ENCODE measurements at places on chromosomes 13 and 19.

DNA sequence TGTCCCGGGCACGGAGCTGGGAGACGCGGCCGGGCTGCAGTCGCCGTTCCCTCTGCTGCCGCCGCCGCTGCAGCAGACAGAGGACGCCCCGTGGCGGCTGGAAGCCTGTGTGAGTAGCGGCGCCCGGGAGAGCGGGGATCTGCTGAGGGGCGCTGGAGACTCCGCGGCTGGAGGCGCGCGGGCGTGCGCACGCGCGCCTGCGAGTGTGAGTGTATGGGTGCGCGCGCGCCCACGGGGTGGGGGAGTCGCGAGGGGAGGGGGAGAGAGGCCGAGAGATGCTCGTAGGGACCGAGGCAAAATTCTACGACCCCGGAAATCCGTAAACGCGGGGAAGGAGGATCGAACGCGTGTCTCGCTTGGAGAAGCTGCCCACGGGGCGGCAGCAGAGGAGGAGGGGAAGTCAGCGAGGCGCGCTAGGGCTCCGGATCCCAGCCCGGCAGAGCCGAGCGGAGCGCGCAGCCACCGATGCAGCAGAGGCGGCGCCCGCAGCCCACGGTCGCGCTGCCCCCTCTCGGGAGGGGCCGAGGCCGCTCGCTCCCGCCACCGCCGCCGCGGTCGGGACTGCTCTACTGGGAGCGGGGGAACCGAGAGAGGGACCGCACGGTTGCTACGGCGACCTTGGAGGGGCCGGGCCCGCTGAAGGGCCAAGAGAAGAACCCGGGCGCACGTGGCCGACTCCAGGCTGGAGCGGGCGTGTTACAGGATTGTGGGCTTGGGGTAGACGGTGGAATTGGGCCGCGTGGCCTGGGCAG is at the start of gene ENOX1:
Gene ENOX1 (minus strand): TSS at position 207 of the 752 bp plus-strand sequence.
- no peak for DNase-seq

- no peak for DNase-seq
Observed at GRCh38 chr13:28031220-28031895, 42.9 kb upstream of the URAD start.

DNA sequence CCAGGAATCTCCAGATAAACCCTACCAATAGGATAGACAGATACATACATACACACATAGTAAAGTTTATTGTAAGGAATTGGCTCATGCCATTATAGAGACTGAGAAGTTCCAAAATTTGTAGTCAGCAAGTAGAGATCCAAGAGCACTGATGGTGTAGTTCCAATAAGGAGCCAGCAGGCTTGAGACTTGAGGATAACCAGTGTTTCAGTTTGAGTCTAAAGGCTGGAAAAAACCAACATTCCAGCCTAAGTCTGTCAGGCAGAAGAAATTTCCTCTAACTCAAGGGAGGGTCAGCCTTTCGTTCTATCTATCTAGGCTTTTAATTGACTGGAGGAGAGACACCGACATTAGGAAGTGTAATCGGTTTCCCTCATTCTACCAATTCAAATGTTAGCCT is 110.2 kb upstream of the TSHZ3 start:
- no peak for DNase-seq

GRCh38 chr13:44354884-44355283 is 18.7 kb upstream of the SERP2 start:
- DNase-seq, result no peak

- no peak for DNase-seq
Observed at GRCh38 chr13:92137520-92137919, 739.1 kb downstream of the GPC5 start.

DNA sequence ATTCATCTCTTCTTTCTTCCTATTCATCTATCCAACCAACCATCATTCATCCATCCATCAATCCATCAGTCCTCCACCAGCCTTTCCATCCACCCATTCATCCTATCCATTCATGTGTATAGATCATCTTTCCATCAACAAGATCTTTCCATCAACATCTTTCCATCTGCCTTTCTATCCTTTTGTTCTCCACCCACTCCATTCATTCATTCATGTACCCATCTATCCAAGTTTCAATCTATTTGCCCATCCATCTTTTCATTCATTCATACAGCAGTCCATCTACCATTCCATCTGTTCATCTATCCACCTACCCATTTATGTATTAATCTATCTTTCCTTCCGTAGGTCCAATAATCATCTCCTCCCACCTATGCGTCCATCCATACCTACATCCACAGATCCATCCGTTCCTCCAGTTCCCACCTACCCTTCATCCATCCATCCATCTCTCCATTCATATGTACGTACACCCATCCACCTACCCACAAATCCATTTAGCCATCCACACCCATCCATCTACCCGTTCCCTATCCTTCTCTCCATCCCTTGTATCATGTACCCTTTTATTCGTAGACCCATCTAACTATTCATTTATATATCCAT is 53.3 kb downstream of the RYR1 start:
- no peak for DNase-seq

DNA sequence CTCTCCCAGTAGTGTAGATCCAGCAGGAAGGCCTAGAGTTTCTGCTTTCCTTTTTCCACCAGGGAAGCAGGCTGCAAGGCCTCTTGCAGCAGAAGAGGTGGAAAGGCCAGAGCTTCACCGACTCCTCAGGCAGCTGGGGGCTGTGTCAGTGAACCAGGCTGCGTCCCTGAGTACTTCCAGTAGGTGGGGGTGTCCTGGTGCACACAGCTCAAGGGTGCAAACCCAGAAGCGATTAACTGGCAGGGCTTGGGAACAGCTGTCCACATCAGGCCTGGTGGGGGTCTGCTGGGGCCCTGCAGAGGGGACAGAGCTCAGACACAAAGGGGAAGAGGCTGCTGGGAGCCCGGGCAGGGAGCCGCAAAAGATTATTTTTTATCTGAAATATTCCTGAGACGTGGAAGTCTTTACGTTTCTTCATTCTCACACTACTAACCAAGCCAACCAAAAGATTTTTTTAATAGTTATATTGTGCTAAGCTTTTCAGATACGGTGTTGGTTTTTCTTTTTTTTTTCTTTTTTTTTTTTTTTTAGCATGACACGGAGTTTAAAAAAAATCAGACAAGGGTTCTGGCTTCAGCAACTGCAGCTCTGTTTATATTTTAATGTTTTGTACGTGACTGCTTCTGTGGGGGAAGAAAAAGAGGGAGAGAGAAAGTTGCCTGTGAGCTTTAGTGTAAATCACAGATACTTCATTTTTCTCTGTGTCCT is 11.0 kb downstream of the TSHZ3 start:
- no peak for DNase-seq

GRCh38 chr13:48302871-48303358 is 636 bp upstream of the RB1 start:
- DNase-seq, result no peak

DNA sequence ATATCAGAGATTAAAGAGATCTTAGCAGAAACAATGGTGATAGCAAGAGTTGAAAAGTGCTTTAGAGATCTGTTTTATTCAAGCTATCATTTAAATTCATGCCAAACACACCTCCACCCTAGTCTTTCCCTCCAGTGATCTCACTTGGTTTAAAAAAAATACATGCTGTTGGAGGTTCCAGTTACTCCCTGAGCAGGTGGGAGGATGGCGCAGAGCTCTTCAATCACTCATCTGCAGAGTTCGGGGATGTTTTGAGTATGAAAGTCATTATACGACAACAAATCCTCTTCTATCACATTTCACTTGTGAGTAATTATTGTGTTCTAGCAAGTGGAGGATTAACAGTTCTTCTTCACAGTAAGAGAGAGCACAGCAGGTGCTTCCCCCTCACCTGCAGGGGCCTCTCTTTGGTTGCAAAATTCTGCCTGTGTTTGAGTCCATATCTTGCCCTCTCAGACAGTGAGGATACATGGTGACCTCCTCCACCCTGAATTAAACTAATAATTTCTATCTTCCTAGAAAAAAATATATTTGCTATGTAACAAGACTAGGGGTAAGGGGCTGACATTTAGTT is 376.7 kb downstream of the LIG4 start:
- DNase-seq, result no peak

GRCh38 chr13:26561651-26562511 is 4.4 kb downstream of the WASF3 start:
- no peak for DNase-seq

GRCh38 chr13:98879127-98879520 is 98.7 kb downstream of the DOCK9 start:
- DNase-seq, result no peak

DNA sequence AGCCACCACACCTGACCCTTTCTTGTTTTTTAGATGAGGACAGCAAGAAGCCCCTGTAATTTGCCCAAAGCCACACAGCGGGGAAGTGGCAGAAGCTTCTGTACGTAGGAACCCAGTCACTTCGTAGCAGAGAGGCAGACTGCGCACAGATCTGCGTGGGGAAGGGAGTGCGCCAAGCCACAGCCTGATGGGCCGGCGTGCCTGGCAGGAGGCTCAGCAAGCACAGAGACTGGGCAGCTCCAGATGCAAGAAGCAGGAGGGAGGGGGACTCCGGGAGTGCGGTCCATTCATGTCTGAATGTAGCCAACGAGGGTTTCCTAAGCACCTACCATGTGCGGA is 347 bp upstream of the TJP3 start:
- DNase-seq, result no peak

- no peak for DNase-seq
Observed at GRCh38 chr13:75812751-75813181, 176.6 kb downstream of the LMO7 start.

- DNase-seq, result no peak
Observed at GRCh38 chr13:114237415-114238112, 2.9 kb downstream of the CDC16 start.

DNA sequence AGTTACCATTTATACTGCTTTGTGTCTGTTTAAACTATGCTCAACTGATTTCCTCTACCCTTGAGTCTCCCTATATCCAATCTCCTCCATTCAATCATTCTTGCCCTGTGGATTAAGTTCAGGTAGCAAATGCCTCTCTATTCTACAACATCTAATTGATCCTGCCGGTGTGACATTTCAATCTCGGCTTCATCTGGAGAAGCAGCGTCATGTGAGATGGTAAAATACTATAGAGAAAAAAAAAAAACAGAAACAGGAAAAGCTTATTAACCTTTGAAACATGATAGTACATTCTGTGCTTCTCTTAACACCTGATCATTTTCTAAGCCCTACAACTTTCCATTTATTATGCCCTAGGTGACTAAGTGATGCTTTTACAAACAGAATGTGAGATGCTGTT is 89.4 kb downstream of the KCTD12 start:
- no peak for DNase-seq

DNA sequence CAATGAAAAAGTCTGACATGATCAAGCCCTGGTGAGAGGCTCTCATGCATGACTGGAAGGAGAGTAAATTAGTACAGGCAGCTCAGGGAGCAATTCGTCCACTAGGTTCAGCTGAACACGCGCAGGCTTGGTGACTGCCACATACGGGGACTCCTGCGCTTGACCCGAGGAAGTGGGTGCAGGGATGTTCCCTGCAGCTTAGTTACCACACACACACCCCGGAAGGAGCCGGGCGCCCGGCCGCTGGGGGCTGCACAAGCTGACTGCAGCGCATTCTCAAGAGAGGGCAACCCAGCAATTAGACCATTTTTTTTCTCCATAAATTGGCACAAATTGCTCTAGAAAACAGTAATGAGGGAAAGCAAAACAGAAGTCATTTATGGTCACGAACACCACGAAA is 23.0 kb upstream of the MIER2 start:
- DNase-seq, result no peak

DNA sequence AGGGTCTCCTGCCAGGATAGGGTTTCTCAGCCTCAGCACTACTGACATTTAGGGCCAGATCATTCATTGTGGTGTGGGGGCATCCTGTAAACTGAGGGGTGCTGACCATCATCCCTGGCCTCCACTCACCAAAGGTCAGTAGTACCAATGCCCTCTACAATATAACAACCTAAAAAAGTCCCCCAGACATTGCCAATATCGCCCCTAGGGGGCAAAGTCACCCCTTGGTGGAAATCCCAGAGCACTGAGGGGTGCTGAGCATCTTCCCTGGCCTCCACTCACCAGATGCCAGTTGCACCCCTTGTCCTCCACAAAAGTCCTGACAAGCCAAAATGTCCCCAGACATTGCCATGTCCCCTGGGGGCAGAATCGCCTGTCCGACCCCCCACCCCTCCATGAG is 21.6 kb downstream of the CPAMD8 start:
- no peak for DNase-seq

- DNase-seq, result no peak
Observed at GRCh38 chr19:31537136-31537535, 187.9 kb upstream of the TSHZ3 start.

GRCh38 chr13:99265162-99265800 is 7.1 kb upstream of the GPR18 start:
- DNase-seq, result no peak

DNA sequence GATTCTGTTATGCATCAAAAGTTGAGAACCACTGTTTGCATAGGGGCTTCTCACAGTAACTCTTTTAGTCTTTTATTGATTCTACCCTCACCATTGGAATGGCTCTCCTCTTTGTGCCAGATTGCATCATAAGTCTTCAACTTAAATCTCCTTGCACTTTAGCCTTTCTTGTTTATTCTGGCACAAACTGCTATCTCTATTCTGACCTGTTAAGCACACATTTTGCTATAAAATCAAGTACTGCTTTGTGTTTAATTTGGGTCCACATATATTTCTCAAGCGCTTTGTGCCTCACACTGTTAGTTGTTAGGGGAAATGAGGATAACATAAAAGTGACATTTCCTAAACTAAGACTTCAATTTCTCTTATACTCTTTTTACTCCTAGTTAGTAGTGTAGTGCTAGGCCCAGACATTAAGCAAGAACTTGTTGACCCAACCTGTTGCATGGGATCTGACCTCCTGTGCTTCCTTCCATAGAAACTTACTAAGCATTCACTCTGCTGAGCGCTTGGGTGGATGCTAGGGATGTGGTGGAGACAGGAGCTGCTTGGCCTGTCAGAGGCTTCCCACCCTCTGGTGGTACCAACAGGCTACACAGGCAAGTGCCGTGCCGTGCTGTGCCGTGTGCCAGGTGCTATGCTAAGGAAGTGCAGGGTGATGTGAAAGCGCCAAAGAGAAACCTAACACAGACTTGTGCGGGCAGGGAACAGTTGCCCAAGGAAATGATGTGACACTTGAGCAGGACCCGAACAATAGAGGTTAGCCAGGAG is 1.2 kb downstream of the UTP14C start:
- DNase-seq, result no peak

GRCh38 chr13:113451951-113452421 is 1.3 kb downstream of the ADPRHL1 start:
- DNase-seq, result no peak

- DNase-seq, result no peak
Observed at GRCh38 chr13:35886332-35887114, 244.7 kb downstream of the DCLK1 start.

DNA sequence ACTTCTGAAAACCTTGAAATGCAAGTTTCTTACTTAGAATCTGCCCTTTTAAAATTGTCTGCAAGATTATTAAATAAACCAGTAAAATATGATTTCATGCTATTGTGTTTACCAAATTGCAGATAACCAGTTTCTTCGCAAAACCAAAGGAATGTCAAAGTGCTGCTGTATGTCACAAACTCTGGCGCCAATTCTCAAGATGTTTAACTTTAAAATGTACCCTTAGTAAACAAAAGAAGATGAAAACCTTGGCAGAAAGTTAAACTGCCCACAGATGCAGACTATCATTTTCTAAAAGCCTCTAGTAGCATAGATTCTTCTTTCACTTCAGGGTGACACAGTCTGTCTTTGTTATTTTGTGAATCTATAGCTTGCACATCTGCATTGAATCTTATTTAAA is 189.2 kb downstream of the SLITRK6 start:
- DNase-seq, result no peak

- no peak for DNase-seq
Observed at GRCh38 chr13:20311596-20311995, 79.5 kb upstream of the GJB6 start.

GRCh38 chr13:21235174-21235573 is 58.7 kb downstream of the MRPL57 start:
- no peak for DNase-seq

GRCh38 chr13:80166352-80166751 is 174.6 kb downstream of the SPRY2 start:
- DNase-seq, result no peak
